Breast epithelium (tissue), 4 donors: ENCODE measurements at places on chromosomes 2 and 18. TPM values are rescaled to one million over a fixed set of nuclear protein-coding genes. Genes with fewer than 3 reads are reported as not detected.

The ETAA1 gene
- 17.0 TPM for total RNA-seq

DNA sequence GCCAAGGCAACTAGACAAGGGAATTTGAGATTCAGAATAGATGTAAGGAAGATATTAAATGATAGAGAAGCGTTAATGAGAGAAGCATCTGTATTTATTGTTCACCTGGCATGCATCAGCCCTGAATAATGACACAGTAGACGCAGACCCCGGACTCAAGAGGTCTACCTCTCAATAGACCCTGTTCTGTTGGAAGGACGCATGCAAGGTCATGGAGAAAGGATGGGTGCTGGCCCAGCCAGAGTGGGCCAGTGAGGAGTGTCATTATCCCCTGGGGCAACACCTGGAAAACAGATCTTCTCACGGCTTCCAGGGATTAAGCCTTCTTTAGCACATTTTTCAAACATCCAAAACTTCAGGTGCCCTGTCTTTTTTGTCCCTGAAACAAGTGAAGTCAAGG is 461.0 kb downstream of the EIPR1 start:
- no peaks in the 10 kb centered on the region for H3K27me3 ChIP-seq
- DNase-seq = no peak
- H3K4me1 ChIP-seq = no peaks in the 10 kb centered on the region
- H3K4me3 ChIP-seq = no peak overlapping the region

DNA sequence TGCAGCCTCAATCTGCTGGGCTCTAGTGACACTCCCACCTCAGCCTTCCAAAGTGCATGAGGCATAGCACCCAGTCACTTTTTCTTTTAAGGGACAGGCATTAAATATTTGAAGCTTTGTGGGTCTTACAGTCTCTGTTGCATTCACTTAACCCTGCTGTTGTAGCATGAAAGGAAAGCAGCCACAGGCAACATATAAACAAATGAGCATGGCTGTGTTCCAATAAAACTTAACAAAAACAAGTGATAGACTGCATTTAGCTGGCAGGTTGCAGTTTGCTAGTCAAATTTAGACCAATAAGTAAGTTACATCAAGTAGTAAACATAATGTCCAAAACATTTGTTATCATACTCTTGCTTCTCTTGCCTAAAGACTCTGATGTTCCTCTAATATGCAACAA is 297.3 kb upstream of the MMADHC start:
- no peak overlapping the region for H3K4me3 ChIP-seq
- no peaks in the 10 kb centered on the region for H3K4me1 ChIP-seq
- no peak overlapping the region for H3K27ac ChIP-seq
- no peaks in the 10 kb centered on the region for H3K36me3 ChIP-seq
- H3K27me3 ChIP-seq = no peaks in the 10 kb centered on the region

DNA sequence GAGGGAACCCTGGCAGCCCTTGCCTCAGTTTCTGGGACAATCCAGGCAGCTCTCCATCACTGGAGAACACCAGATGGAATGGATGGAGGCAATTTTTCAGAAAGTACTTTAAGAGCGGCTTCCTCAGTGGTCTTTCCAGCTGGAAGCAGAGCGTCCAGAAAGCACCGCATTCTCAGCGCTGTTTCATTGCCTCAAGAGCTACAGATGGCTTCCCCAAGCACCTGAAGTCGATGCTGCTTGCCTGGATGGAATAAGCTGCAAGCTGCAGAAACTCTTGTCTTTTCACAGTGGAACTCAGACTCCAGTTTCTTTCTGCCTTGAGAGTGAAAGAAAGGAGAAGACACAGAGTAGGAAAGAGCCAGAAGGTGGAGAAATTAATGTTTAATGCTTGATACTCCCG is 766.9 kb downstream of the TDRD15 start:
- DNase-seq = no peak
- no peaks in the 10 kb centered on the region for H3K36me3 ChIP-seq
- H3K27me3 ChIP-seq = no peaks in the 10 kb centered on the region
- no peak overlapping the region for H3K4me3 ChIP-seq
- no peak overlapping the region for H3K27ac ChIP-seq

The PFN4 gene
- 0.44 TPM for total RNA-seq

DNA sequence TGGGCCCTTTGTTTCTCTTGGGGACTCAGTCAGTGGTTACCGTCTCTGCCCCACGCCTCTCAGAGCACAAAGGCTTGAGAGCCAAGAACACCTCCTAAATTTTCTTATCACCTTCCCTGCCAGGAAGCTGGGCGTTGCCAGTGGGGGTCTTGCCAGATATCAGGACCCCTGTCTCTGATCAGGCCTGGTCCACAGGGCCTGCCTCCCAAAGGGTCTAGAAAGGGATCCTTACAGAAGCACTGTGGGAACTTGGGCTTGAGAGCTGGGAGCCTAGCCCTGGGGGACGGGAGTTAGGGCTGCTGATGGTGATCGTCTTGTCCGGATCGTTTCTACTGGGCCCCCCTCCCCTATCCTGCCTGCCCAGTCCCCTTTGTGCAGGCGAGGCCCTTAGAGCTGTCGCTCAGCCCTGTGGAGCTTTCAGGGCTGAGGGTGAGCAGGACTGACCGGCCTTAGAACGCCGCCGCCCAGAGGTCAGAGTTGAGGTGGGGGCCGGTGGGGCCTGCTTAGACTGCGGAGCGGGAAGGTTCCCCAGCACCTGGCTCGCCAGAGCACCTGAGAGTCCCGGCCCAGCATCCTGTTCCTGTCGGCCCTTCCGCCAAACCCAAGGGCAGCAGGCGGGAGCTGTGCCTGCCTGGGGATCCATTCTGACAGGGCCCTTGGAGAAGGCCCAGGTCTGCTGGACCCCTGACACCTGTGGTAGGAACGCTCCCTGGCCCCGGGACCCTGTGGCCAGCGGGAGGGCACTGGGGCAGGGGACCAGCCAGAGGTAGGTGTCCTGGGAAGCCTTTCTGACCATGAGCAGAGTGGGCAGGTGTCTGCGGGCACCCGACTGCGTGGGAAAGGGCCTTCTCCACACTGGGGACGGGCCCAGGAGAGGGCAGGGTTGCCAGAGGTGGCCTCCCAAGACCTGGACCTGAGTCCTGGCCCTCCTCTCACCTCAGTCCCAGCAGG is 956 bp downstream of the ESPNL start:
- no peak overlapping the region for H3K27ac ChIP-seq
- H3K36me3 ChIP-seq = no peaks in the 10 kb centered on the region
- no peak for DNase-seq
- no peaks in the 10 kb centered on the region for H3K27me3 ChIP-seq

GRCh38 chr2:64846177-64846576 is 143.0 kb upstream of the SLC1A4 start:
- no peaks in the 10 kb centered on the region for H3K27me3 ChIP-seq
- H3K36me3 ChIP-seq = no peaks in the 10 kb centered on the region
- no peaks in the 10 kb centered on the region for H3K4me1 ChIP-seq
- no peak overlapping the region for H3K4me3 ChIP-seq
- DNase-seq = no peak

The UGT1A1 gene
- total RNA-seq = not detected

DNA sequence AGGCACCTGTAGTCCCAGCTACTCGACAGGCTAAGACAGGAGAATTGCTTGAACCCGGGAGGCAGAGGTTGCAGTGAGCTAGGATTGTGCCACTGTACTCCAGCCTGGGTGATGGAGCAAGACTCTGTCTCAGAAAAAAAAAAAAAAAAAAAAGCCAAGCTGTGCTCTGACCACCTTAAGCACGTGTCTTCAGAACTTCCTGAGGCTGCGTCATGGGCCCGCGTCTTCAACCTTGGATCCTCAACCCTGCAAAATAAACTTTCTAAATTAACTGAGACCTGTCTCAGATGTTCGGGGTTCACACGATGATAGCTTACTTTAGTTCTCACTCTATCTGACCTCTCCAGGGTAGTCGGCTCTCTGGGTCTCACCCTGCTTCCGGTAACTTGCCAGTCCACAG is 65.8 kb upstream of the CABLES1 start:
- no peak for DNase-seq
- H3K4me1 ChIP-seq = no peaks in the 10 kb centered on the region
- no peak overlapping the region for H3K4me3 ChIP-seq
- no peaks in the 10 kb centered on the region for H3K27me3 ChIP-seq
- no peak overlapping the region for H3K27ac ChIP-seq

- no peak for DNase-seq
- H3K4me3 ChIP-seq = no peak overlapping the region
These were observed 549.0 kb downstream of the ZNF804A start for GRCh38 chr2:185147361-185147760.

GRCh38 chr2:18346344-18346743 is 214.1 kb downstream of the RDH14 start:
- DNase-seq = no peak
- no peaks in the 10 kb centered on the region for H3K36me3 ChIP-seq
- H3K27me3 ChIP-seq = no peaks in the 10 kb centered on the region
- no peak overlapping the region for H3K27ac ChIP-seq
- H3K4me3 ChIP-seq = no peak overlapping the region

The ABCG8 gene
- not detected for total RNA-seq

DNA sequence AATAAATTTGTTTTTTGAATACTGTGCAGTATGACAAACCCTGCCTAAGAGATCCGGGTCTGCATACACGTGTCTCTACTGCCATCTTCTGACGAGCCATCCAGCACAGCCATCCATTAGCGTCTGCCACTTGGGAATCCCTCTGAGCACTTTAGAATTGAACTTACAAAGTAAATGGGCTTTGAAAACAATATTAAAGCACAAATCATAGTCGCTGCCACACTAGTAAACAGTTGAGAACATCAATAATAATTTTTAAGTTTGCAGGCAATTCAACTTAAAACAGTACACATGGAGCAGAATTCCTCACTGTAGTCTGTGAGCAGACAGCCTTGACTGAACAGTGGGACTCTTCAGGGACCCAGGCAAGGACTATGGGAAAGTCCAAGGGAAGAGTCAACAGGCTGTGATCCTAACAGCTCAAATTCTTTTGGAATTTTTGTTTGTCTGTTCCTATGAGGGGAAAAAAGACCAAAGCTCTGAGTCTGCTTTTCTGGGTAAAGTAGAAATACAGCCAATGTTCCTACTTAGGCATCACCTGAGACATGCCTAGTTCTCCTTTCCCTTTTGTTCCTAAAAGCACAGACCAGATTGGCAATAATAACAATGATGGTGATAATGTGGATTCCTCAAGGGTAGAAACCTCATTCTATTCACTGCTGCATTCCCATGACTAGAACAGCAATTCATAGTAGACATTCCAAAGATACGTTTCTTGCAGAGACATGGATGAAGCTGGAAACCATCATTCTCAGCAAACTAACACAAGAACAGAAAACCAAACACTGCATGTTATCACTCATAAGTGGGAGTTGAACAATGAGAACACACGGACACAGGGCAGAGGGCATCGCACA is 92.9 kb downstream of the MREG start:
- H3K27ac ChIP-seq = no peak overlapping the region
- no peak overlapping the region for H3K4me3 ChIP-seq
- H3K4me1 ChIP-seq = no peaks in the 10 kb centered on the region
- no peaks in the 10 kb centered on the region for H3K36me3 ChIP-seq

DNA sequence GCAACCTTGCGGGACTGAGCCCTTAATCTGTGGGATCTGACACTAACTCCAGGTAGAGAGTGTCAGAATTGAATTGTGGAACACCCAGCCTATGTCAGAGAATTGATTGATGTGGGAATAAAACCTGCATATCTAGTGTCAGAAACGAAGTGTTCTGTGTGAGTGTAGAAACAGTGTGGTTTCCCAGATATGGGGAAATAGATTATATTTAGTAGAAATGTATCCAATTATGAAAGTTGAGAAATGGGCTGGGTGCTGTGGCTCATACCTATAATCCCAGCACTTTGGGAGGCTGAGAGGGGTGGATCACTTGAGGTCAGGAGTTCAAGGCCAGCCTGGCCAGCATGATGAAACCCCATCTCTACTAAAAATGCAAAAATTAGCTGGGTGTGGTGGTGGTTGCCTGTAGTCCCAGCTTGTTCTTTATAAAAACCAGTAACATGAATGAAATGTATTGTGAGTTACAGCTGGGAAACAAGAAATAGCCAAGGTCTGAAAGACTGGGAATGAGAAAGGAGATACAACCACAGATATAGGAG is 4.3 kb upstream of the TP53I3 start:
- H3K27ac ChIP-seq = no peak overlapping the region
- H3K4me3 ChIP-seq = no peak overlapping the region
- no peaks in the 10 kb centered on the region for H3K36me3 ChIP-seq
- no peaks in the 10 kb centered on the region for H3K27me3 ChIP-seq
- H3K4me1 ChIP-seq = no peaks in the 10 kb centered on the region

DNA sequence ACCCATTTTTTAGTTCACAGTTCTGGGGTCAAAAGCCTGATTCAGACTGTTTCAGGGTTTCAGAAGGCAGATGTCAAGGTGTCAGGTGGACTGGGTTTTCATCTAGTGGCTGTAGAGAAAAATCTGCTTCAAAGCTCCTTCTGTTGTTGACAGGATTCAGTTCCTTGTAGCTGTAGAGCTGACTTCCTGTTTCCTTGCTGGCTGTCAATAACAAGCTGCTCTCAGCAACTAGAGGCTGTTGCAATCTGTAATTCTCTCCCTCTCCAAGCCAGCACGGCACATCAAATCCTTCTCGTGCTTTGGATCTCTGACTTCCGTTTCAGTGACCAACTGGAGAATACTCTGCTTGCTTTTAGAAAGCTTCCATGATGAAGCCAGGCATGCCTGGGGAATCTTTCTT is 179.4 kb downstream of the DOK6 start:
- no peaks in the 10 kb centered on the region for H3K27me3 ChIP-seq
- no peaks in the 10 kb centered on the region for H3K36me3 ChIP-seq
- DNase-seq = no peak
- no peak overlapping the region for H3K27ac ChIP-seq
- H3K4me3 ChIP-seq = no peak overlapping the region

GRCh38 chr18:9609190-9609589 is 5.2 kb downstream of the PPP4R1 start:
- no peak for DNase-seq
- H3K4me1 ChIP-seq = no peaks in the 10 kb centered on the region
- no peaks in the 10 kb centered on the region for H3K27me3 ChIP-seq
- no peak overlapping the region for H3K4me3 ChIP-seq
- H3K36me3 ChIP-seq = no peaks in the 10 kb centered on the region

DNA sequence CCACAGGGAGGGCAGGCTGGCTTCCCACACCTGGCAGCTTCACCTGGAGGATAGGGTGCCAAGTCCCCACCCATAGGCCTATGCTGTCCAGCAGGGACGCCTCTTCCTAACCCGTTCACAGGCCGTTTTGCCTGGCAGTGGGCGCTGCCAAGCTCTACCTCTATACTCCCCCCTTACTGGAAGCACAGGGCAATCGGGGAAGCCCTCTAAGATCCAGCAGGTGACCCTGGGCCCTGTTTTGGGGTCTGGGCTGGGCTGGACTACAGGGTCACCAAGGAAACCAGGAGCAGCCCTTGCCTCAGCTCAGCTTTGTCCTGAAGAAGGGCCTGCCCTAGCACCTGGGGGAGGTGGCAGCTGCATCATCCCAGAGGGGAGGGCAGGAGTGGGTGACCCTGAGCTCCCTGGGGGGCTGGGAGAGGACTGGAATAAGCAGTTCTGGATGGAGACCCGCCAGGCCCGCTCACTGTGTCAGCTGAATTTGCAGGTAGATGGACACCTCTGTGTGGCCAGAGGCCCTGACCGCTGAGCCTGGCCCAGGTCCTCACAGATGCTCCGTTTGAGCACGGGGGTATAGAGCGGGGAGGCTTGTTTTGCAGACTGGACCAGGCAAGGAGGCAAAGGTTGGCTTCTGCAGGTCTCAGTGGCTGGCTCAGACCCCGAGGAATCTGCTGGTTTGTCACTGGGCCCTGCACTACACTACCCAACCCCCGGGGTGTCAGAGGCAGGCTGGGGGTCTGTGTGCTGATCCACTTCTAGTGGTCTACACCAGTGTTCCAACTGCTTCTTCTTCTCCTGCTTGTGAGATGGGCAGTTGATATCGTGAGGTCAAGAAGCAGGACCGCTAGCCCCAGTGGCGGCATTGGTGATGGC is 163.1 kb downstream of the ASB1 start:
- no peaks in the 10 kb centered on the region for H3K36me3 ChIP-seq
- no peaks in the 10 kb centered on the region for H3K27me3 ChIP-seq
- H3K27ac ChIP-seq = no peak overlapping the region
- no peak overlapping the region for H3K4me3 ChIP-seq
- no peak for DNase-seq
